ENCODE measurements at places on chromosomes 16 and 17.

GRCh38 chr17:63082952-63083351, 116.9 kb downstream of the TANC2 start:
- DNase-seq, result no peak

GRCh38 chr17:81976332-81977210, 858 bp upstream of the ASPSCR1 start:
- DNase-seq, result no peak

GRCh38 chr17:55576237-55576995, 65.2 kb upstream of the SMIM36 start:
- no peak for DNase-seq

DNA sequence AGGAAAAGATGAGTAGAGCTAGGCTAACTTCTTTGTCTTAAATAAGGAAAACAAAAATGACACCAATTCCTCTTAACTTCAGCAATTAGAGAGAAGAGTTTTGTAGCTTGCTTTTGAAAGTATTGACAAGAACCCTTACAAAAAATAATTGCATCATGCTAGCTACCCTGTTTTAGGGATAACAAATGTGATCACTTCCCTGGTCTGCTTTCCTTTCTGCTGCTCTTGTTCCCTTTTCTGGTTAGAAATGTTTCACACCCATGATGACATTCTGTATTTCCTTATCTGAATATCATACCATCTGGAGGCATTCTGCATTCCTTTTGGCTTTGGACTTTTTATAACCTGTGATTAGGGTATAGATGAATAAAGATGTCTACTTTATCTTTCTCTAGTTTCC, 9.9 kb upstream of the SMIM36 start:
- no peak for DNase-seq

DNA sequence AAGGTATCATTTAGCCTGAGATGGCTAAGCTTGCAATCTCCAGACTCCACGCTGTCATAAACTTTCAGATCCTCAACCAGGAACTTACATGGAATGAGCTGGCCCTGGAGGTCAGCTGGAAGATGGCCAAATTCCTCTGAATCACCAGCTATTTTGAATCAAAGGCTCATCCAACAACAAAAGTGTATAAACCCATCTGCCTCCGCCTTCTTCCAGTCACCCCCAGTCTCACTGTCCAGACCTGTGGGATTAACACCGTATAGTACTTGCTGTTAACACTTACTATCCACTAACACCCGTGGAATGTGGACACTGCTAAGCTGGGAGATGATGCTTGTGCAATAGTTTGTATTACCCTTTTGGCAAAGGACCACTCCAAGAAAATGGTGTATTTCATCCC, 1.9 kb upstream of the LCMT1 start:
- no peak for DNase-seq

- DNase-seq, result peak; percentile 85
Observed at GRCh38 chr17:44708401-44709263, at the start of gene DBF4B. TSS of gene DBF4B (plus strand) at chr17:44708665. CDS start at chr17:44708821, 156 bp downstream.

DNA sequence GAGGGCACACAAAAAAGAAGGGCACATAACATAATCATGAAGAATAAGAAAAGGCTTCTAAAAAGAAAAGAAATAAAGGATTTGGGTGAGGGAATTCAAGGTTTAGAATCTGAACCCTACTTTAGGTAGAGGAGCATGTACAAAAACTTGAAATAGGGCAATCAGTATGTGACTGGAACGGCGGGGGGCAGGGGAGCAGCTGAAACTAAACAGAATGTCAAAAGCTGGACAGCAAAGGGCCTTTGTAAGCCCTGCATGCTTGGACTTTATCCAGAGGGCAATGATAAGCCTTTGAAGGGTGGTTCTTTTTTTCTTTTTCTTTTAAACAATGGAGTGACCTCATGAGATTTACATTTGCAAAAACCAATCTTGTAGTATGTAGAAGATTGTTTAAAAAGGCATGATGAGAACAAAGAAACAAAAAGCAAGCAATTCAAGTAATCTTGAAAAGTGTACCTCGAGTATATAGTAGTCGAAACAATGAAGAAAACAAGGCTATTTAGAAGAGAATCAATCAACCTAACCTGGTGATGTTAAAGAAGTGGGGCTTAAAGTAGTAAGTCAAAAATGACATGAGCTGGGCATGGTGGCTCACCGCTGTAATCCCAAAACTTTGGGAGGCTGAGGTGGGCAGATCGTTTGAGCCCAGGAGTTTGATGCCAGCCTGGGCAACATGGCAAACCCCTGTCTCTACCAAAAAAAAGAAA, 46.7 kb upstream of the ANKFY1 start:
- peak; percentile 51 for DNase-seq

GRCh38 chr17:40318830-40319391, 9.9 kb downstream of the RARA start:
- DNase-seq, result no peak

DNA sequence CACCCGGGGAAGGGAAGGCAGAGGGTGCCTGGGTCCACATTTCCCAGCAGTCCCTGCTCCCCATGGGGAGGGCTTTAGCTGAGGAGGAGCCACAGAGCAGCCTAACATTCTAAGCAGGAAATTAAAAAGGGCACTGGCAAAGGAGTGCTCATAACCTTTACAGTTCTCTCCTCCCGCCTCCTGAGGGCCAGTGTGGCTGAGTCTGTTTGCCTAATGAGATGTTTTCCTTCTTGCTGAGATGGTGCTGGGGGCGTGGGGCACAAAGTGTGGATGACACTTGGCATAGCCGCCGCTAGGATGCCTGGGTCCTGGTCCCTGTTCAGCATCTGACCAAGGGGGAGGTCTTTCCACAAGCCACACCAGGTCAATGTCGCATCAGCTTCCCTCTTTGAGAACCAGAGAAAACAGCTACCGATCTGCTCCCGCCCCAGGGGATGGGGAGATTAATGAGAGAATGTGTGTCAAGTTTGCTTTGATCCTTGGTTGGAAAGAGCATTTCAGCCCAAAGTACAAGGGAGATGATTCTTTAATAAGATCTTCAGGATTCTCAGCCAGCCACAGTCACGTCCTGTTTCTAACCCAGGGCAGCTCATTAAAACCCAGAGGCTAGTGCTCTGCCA, 5.8 kb downstream of the KIF18B start:
- no peak for DNase-seq

GRCh38 chr16:87918338-87918737, 18.0 kb downstream of the CA5A start:
- DNase-seq, result peak; percentile 42

DNA sequence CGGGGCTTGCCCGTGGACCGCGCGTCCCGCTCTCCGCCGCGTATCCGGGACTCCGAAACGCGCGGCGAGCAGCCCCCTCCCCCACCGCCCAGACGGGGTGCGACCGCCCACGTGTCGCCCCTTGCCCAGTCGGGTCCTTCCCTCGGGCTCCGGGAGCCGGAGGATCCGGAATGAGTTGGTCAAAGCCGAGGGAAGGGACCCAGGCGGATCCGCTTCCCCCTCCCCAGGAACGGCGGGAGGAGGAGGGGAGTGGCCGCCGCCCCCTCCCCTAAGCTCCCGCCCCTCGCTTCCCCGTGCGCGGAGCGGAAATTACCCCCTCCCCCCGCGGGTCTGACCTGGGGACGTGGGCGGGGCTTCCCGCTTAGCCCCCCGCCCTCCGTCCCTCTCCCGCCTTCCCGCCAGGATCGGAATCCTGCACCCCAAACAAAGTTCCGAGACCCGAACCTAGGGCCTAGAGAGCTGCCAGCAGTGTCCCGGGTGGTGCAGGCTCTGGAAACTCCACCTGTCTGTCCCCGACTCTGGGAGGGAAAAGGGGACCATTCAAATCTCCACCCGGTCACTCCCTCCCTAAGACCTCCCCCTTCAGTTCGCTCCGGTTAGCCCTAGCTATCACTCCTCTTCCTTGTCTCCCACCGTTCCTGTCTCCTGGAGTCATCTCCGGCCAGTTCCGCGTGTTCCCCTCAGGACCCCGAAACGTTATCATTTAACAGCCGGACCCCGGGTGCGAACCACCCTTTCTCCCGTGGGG, 1.0 kb upstream of the IGF2BP1 start:
- no peak for DNase-seq

DNA sequence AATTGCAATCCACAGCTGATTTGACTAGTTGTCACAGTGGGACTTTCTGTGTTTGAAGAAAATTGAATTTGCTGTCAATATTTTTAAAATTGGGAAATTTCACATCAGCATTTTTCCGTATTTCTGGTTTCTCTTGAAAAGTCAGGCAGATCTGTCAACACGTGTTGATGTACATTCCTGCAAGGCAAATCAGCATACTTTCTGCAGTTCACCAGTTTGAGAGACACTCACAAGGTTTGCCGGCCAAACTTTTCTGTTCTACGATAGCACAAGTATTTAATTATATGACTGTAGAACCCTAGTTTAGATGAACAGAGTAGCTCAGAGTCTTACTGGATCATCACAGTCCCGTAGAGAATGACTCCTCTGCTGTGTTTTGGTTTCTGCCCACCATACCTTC, 102.0 kb downstream of the ADAMTS18 start:
- no peak for DNase-seq

DNA sequence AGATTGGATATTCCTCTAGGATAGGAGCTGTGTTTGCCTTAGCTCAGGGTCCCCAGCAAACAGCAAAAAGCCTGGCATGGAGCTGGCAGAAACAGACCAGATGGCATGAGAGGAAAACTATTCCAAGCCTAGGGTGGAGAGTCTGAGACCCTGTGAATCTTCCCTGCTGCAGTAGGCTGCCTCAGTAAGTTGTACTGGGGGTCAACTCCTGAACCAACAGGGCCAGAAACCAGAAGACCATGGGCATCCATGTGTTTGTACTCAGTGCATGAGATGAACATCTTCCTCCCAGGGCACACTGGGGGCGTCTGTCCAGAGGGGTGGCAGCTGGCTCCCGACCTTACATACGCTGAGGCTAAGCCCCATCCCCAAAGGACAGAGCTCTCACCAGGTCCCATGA, 214.4 kb downstream of the C16orf78 start:
- DNase-seq, result no peak

GRCh38 chr17:64983708-64984107, 64.4 kb upstream of the LRRC37A3 start:
- no peak for DNase-seq

DNA sequence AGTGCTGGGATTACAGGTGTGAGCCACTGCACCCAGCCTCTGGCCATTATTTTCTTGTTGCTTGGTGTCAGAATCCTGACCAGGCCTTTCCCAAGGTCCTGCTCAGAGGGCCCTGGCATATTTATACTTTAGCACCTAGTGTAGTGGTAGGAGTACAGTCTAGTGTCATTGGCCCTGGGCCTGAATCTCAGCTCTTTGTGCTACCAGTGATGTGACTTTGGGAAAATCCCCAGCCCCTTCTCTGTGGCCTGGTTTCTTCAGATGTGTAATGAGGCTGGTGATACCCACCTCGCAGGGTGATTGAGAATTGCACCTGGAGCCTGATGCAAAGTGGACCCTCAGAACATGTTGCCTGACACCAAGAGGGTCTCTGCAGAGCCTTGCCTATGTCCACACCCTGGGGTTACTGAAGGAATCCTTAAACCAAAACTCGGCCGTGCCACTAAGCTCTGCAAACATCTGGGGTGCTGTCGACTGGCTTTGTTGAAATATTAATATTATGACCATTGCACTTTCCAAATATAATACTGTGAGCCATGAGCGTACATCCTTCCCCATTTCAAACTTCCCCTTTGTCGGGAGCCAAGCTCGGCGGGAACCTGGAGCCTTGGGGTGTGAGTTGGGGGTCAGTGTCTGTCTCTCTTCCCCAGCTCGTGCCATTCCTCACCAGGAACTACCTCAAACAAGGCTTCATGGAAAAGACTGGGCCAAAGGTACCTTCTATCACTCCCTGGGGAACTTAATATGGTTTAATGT, 18.0 kb upstream of the RNF135 start:
- no peak for DNase-seq

DNA sequence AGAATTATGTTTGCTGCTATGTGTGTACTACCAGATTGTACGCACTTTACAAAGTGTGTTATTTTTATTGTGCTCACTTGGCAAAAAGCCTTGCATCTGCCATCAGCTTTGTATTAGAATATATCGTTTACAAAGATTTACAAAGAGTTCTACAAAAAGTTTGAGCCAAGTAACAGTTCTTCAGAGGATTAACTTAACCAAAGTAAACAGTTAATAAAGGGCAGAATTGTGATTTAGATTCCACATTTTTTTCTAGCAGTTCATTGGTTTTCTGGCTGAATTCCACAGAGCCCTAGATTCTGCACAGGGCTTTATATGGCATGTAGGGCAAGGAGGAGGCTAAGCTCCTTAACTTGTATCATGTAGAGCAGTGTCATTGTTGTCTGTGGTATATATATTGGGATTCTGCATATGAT, 29.4 kb downstream of the UTP18 start:
- DNase-seq, result no peak

DNA sequence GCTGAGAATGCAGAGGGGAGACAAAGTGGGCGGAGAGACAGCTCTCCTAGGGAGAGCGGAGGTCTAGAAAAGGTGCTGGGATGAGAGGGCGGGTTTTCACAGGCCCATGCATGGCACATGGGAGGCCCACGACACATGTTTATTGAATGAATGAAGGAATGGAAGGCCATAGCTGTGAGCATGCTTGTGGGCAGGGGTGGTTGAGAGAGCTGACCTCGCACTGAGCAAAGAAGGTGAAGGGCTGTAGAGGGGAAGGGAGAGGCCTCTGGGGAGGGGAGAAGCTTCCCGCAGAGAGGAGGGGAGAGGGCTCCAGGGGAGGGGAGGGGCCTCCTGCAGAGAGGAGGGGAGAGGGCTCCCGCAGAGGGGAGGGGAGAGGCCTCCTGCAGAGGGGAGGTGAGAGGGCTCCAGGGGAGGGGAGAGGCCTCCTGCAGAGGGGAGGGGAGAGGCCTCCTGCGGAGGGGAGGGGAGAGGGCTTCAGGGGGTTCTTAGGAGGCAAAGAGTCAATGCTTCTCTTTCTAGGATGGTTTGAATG, 27.3 kb downstream of the SDK2 start:
- no peak for DNase-seq

GRCh38 chr17:66522591-66523272, 220.3 kb downstream of the PRKCA start:
- no peak for DNase-seq

GRCh38 chr17:27446569-27447301, 9.5 kb upstream of the KSR1 start:
- no peak for DNase-seq

DNA sequence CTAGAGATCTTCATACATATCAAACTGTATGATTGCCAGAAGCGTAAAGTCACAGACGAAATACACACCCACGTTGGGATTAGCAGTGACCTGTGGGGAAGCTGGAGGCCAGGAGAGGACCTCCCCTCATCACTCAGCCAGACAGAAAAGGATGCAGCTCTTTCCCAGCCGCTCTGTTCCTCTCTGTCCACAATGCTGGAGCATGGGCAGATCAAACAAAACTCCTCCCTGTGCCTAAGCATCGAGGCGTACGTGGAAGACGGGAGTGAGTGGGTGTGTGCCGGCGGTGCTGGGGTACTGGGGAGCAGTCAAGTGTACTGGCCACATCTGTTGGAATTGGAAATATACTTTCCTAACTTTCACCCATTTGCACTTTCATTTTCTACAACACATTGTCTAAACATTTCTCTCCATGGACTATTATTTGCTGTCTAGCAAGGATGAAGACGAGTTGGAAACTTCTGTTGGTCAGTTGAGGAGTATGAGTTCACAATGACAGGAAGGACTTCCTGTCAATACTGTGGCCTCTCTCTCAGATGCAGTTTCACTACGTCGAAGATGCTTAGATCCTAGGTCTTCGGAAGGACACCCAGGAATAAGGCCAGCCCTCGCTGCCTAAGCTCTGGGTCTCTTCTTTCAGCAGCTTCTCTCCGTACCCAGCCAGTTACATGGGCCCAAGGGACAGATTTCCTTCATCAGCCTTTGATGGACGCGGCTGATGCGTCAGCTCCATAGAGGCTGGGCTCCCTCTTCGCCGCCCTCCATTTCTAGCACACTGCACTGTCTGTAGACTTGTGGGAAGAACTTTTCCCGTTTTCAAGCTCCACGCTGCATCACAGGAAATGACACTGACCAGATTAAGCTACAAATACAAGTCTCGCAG, 30.6 kb upstream of the ENDOV start:
- DNase-seq, result no peak

Data from midbrain (tissue), 1 donor.